ENCODE measurements at places on chromosomes 6 and 20. TPM values are rescaled to one million over a fixed set of nuclear protein-coding genes. Genes with fewer than 3 reads are reported as not detected.

GRCh38 chr20:51043811-51044210 lies 20.9 kb upstream of the KCNG1 start:
- no peak for DNase-seq

DNA sequence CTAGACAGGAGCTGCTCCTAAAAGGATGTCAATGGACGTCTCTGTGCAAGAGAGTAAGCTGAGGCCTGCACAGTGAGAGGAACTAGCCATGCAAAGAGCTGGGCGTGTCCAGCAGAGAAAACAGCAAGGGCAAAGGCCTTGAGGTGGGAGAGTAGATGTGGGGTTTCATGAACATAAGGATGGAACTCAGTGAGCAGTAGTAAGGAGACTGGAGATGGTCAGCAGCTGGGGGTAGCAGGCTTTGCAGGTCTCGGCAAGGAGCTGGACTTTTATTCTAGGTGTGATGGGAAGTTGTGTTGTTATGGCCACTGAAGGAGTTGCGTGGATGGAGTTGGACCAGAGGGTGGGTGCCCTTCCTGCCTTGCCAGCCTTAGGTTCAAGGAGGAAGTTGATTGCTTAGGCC lies 90.7 kb upstream of the SIRPA start:
- DNase-seq = no peak

GRCh38 chr6:161434921-161435747 lies 161.3 kb upstream of the AGPAT4 start:
- peak; percentile 64 for DNase-seq

The NAPB gene
- 7.1 TPM for total RNA-seq

The PCSK2 gene
- total RNA-seq = 0.08 TPM

GRCh38 chr20:34892671-34893070 lies 16.3 kb downstream of the ACSS2 start:
- no peak for DNase-seq

- no peak for DNase-seq
These were observed 58.9 kb downstream of the CDH4 start for GRCh38 chr20:61310954-61311353.

GRCh38 chr6:36660771-36661471 lies 17.6 kb upstream of the CDKN1A start:
- no peak for DNase-seq

DNA sequence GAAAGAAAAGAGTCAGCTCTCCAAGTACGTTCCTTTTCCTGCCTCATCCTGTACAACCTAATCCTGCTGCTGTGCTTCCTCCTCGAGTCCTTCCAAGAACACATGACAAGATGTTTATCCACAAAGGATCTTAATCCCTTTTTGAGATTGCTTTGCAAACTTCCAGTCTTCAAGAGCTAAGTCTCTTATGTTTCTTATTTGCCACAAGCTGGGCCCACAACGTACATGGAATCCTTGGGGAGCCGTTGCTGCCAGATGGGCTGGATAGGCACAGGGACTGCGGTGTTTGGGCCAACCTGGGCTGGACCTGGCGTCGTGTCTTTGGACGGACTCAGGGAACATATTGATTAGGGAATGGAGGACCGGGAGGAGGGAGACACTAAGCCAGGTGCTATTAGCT lies 79.7 kb upstream of the AFDN start:
- no peak for DNase-seq

The DOP1A gene
- total RNA-seq = 12.1 TPM

The BPI gene
- 0.06 TPM for total RNA-seq

DNA sequence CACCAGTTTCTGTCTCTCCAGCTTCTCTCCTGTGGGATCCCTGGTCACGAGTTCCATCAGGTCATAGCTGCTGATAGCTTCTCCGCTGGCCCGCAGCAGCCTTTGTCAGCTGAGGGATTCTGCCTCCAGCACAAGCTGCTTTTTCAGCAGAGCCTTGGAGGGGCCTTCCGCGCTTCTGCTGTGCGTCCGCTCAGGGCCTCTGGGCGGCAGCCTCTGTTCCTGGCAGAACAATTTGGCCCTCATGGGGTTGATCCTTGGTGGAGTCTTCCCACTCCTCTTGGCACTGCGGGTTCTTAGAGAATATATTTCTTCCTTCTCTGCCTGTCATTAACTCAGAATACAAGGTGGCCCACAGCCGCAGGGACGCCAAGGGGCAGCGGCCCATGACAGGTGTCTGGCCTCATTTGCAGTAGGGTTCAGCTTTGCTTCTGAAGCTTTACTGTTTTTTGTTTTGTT lies 158.8 kb downstream of the DTNBP1 start:
- peak; percentile 37 for DNase-seq

- DNase-seq = no peak
These were observed 1340.0 kb upstream of the MAP3K7 start for GRCh38 chr6:91926827-91927226.

The POU5F1 gene
- 2.4 TPM for total RNA-seq

The FLOT1 gene
- 92.2 TPM for total RNA-seq
